ENCODE measurements at places on chromosomes 2 and 18.

DNA sequence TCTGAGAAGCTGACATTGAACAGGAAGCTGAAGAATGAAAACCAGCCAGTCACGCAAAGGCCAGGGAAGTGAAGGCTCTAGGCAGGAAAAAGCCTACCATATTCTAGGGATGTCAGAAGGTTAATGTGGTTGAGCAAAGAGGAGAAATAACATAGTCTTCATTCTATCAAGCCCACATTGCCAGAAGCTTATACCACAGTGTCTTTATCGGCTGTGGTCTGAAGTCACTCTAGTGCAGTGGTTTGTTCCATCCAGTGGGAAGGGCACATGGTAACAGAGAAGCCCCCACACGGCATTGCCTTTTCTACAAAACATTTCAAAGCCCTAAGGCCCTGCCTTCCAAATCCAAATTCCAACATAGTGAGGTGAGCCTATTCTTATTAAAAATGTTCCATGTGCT lies 311.3 kb downstream of the TNS1 start:
- no peak for DNase-seq

DNA sequence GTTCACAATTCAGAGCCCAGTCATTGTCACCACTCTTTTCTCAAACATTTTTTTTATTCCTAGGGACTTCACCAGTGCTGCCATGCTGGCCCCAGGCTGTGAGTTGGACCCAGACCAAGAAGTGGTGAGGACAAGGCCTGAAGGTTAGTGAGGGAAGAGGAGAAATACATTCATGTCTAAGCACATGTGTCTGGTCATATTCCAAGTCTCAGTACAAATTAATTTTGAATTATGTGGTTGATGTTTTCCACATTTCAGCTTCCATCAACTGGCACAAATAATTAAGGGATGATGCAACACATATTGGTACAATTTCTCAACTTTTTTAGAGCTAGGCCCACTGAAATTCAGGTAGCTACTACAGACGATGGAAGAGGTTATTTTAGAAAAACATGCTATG lies 106.6 kb upstream of the UPP2 start:
- no peak for DNase-seq

GRCh38 chr2:28393114-28393836 lies 617 bp downstream of the FOSL2 start:
- DNase-seq: peak; percentile 29

DNA sequence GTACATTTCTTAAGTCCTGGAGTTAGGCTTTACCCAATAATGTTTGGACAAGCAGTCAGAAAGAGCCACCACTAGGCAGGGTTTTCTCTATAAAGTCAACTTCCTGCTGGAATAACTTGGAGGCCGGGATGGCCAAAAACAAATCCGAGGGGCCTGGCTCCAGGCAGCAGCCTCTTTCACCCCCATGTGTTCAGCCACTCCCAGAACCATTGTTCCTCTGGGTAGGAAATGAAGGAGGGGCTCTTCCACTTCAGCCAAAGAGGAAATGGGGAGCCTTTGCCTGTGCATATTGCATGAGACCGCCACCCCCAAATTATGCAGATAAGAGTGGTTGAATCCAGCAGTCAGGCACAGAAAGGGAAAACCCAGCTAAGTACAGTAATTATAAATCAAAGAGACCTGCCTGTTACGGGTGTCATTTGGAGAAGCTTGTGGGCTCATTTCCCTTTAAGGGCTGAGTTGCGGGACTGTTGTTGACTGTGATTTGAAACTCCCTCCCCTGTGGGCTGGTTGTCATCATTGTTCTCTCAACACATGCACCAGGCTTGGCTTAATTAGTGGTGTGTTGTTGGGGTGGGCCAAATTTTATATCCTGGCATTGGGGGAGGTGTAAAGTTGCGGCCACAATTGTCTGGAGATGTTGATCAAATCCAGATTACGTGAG lies 212.8 kb upstream of the SOX11 start:
- no peak for DNase-seq

DNA sequence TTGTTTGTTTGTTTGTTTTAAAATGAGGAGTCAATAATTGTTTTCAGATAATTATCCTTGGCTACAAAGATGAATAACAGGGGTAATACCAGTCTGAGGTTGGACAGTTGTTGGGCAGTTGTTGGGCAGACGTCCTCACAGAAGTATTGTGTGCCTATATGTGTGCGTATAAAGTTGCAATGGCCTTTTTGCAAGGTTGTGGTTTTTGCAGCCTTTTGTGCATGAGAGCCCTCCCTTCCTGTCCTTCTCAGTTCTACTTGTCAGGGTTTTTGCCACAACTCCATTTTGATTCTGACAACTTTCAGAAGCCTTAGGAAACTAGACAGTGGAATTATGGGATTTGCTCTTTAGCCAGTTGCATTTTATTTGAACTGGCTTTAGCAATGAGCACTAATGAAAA lies 6.0 kb upstream of the STK39 start:
- DNase-seq: no peak

Measured in NCI-H1105 treated with DMSO at 0.1 percent for 48 hours (cell line).